Hypothalamus (tissue), 51 donors: ENCODE measurements at places on chromosomes 2 and 18.

GRCh38 chr2:157572725-157573124 is 55.9 kb downstream of the ACVR1C start:
- no peak for DNase-seq

DNA sequence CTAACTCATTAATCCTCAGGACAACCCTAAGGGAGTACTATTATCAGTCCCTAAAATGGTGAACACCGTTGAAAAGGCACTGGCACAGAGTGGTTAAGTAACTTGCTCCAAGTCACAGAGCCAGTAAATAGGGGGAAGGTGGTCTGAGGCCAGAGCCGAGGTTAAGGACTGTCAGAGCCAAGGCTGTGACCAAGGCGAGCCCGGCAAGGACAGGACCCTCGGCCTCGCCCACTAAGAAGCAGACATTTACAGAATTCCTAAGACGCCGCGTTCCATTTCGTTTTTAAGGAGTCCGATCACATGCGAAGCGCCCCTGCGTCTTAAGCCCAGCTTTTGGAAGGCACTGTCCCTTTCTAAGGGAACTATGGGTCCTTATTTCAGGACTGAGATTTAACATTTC is 1.1 kb downstream of the PDIA6 start:
- no peak for DNase-seq

GRCh38 chr2:199388728-199389268 is 68.9 kb downstream of the SATB2 start:
- DNase-seq: no peak

GRCh38 chr2:1647417-1648240 is 96.7 kb downstream of the PXDN start:
- DNase-seq: no peak

GRCh38 chr2:225025917-225026571 is 16.2 kb downstream of the DOCK10 start:
- no peak for DNase-seq

- DNase-seq: no peak
Measured at GRCh38 chr2:70827388-70827787, 7.0 kb upstream of the CLEC4F start.

DNA sequence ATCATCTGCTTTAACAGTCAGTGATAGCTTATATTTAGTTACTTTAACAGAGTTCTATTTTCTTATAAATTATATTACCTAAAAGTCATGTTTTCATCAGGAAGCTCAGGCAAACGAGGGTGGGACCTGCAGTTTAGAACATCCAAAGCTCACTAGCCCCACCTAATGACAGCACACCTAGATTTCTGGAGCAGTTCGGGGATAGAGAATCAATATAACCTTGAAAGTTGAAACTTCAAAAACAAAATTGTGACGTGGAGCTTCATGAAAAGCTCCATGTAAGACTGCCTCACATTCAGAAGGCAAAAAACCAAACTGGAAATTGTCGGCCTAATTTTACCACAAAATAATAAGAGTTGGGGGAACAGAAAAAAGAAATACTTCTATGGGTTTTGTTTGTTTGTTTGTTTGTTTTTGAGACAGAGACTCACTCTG is 185.9 kb upstream of the CCDC150 start:
- DNase-seq: no peak

- DNase-seq: no peak
Measured at GRCh38 chr2:97998431-97999005, 2.8 kb upstream of the TMEM131 start.

DNA sequence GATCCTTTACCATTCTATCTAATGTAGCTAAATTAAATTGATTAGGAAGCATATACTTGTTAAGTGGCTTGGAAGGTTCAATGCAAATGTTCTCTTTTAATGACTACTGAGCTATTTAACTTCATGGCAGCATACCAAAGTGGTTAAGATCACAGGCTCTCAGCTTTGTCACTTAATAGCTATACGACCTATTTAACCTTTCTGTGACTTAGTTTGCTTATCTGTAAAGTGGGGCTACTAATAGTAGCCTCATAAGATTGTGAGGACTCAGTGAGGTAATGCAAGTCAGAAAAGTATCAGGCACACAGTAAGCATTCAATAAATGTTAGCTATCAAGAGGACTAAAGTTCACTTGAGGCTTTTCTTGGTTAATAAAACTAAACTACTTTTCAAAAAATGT is 4.3 kb downstream of the CKAP2L start:
- DNase-seq: no peak

GRCh38 chr2:46096260-46096659 is 200.9 kb upstream of the EPAS1 start:
- no peak for DNase-seq

- peak; percentile 43 for DNase-seq
Measured at GRCh38 chr2:55133467-55134315, 83.4 kb upstream of the RTN4 start.

DNA sequence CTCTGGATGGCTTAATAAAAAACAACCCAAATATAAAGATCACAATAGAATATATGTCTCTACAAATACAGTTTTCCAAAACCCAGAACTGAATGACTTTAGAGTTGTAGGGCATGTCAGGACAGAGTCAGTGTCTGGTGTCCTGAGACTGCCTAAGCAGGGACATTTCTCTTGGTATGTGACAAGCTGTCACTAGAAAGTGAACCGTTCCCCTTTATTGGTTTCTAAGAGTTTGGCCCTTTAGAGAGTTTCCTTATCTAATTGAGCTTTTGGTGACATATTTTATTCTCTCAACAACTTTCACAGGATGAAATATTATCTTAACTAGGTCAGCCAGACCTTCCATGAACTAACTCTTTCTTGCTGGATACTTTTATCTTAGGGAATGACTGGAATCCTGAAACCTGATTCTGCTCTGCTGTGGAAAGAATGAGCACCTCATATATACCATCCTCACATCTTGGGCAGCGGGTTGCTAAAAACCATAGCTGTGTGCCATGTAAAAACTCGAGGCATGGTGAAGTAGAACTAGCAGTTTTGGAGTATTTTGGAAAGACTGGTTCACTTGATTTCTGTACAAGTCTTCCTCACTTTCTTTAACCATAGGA is 54.8 kb downstream of the CAVIN2 start:
- no peak for DNase-seq

DNA sequence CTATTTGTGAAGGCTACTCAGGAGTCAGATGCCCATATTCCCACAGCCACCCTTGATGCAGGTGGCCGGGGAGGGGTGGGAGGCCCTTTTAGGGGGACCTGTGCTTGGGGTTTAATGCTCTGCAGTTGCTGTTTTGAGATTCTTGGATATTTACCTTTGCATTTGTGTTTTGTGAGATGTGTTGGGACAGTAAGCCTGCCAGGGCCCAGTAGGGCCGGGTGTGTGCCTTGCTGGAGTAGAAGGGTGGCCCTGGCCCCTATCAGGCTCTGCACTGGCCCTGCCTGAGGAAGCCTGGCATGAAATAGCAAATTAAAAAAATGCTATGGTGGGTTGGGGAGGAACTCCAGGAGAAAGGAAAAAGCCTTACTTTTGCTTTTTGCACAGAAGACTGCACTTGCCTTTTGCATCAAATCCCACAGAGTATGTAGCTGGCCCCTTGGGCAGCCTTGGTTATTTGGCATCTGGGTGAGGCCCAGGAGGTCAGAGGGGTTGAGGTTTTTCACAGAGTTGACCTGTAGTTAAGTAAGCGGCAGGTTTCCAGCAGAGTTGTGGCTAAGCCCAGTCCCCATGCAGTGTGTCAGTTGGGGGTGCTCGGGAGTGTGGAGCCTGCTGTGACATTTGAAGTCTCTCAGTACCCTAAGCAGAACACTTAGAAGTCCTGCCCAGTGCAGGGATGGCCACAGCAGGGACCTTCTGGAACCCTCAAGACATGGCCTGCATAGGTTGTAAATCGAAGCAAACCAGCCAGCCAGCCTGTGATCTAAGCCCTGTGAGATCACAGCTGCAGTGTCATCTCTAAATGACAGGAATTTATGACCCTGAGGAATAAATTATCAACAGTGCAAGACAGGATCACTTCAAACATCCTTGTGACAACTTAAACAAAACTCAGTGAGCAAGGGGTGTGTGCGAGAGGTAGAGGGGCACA is 68.8 kb downstream of the SH3RF3 start:
- DNase-seq: no peak

- DNase-seq: peak; percentile 13
Measured at GRCh38 chr18:5628512-5629255, 84.9 kb upstream of the EPB41L3 start.

DNA sequence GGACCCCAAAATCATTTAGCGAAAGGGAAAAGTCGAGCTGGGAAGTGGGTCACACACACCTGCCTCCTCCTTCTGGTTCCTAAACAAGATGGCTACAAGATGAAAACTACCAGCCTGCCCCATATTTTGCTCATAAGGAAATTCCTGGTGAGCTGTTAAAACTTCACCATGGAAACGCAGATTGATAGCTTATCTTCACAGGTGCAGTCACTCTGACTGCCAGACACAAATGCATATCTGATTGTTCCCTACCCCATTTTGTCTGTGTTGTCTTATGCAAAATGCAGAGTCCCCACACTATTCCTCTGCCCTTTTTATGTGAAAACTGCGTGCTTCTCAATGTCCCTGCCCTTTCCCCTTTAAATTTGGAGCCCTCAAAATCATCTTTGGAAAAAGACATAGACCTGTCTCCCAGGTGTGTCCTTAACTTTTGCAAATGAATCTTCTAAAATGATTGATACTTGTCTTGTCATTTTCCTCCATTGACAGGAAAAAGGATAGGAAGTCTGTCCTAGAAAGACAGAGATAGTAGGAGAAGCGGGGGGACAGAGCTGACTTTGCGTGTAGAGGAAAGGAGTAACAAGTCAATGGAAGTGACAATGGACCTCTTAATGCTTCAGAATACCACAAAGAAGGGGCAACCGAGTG is 38.9 kb upstream of the THOC1 start:
- DNase-seq: no peak

DNA sequence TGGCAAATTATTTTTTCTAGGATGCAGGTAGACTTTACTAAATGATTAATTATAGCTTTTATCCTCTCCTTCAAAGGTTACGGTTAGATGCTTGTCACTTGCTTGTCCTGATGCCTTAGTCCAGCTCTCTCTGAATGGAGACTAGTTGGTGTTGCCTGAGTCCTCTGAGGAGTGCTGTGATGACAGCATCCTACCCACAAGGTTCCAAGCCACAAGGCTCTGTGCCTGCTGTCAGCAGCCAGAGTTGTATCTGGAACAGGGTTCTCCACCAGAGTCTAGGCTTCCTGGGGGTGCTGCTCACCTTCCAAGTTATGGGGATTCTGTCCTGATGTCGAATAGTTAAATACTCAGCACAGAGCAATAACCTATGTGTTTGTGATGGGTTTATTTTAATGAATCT is 125.7 kb downstream of the GALNT1 start:
- DNase-seq: no peak

DNA sequence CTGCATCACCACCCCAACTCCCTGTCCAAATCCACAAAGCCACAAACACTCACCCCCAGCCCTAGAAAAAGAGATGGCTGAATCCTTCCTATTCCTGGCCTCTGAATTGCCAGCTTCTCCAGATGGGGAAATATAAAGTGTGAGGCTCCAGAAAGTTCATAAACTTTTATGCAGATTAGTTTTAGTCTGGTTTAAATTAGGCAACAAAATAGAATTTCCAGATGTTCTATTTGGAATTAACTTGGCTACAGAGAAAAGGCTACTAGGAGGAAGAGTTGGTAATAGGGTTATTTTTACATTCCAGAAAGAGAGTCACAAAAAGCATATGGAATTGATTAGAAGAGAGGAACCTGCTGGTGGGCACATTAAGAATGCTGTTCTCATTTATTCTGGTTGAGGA is 56.0 kb downstream of the EN1 start:
- DNase-seq: no peak

DNA sequence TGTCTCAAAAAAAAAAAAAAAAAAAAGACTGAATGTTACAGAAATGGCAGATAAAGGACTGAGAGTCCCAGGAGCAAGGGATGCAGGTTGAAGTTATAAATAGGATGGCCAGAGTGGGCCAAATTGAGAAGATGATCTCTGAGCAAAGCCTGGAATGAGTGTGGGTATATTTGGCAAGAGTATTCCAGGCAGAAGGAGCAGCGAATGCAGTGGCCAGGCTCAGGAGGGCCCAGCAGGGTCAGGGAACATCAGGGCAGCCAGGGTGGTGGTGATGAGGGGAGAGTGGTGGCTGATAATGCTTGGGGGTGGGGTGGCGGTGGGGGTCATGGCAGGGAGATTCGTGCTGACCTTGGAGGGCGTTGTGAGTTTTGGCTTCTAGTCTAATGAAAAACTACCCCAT is 141.3 kb upstream of the AGAP1 start:
- DNase-seq: no peak

- no peak for DNase-seq
Measured at GRCh38 chr2:43123981-43124686, 102.3 kb downstream of the ZFP36L2 start.

- no peak for DNase-seq
Measured at GRCh38 chr18:31143025-31143424, 19.6 kb downstream of the DSC1 start.

DNA sequence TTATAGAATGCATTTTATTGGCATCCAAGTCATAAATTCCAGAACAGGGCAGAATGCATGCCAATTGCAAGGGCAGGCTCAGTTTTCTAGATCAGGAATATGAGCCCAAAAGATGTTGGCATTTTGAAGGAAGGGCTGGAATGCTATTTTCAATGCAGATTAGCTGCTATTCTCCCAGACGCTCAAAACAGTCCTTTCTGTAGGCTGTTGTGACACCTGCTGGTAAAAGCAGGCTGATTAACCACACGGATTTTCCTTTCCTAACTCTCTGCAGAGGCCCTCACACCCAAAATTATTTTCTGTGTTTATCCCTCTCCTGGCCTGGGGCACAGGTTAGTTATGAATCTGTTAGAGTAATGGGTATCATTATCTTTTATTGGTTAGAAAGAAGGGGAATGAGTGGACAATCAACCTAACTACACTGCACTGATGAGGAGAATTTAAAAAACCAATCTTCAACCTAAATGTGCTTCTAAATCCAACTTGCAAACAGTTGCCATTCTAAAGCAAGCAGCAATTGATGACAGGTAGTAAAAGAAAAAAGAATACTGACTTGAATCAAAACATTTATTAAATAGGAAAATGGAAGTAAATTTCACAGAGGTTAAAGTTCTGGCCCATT is 94.0 kb downstream of the PLA2R1 start:
- DNase-seq: peak; percentile 4

- no peak for DNase-seq
Measured at GRCh38 chr2:46813020-46813415, 102.6 kb downstream of the MCFD2 start.

- no peak for DNase-seq
Measured at GRCh38 chr18:8631265-8631664, 22.0 kb downstream of the RAB12 start.

DNA sequence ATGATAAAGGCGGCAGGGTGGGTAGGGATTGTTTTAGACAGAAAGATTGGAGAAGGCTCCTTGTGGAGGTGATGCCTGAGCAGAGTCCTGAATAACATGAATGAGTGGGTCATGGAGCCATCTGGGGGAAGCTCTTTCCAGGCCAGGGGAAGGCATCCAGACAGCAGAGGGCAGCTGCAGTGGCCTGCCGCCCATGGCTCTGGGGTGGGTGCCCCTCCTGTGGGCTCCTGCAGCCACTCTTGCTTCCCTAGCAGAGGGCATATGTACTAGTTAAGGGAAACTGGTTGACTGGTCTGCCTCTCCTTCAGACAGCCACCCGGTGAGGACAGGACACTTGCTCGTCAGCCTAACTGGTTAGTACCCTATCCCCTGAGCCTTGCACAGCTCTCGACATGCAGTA is 46.5 kb upstream of the SLC1A4 start:
- DNase-seq: no peak
